T1000 (cell line): ENCODE measurements at places on chromosomes 11 and 22.

GRCh38 chr11:131561501-131561900 lies 191.1 kb downstream of the NTM start:
- DNase-seq = no peak

DNA sequence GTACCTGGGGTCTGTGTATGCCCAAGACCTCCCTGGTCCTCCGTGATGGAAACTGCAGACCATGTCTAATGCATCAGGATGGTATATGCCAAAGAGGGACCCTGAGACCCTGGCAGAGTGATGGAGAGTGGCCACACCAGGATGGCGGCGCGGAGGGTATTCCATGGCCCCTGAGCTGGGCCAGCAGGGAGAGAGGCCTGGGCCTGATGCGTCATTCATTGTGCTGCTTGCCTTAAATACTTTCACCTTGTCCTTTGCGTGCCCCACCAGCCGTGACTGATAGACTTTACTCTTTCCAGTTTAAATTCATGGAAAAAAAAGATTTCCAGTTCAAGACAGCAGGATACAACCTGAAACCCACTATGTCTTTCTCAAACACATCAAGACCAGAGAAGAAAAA lies 5.6 kb upstream of the NDUFV1 start:
- DNase-seq = no peak

DNA sequence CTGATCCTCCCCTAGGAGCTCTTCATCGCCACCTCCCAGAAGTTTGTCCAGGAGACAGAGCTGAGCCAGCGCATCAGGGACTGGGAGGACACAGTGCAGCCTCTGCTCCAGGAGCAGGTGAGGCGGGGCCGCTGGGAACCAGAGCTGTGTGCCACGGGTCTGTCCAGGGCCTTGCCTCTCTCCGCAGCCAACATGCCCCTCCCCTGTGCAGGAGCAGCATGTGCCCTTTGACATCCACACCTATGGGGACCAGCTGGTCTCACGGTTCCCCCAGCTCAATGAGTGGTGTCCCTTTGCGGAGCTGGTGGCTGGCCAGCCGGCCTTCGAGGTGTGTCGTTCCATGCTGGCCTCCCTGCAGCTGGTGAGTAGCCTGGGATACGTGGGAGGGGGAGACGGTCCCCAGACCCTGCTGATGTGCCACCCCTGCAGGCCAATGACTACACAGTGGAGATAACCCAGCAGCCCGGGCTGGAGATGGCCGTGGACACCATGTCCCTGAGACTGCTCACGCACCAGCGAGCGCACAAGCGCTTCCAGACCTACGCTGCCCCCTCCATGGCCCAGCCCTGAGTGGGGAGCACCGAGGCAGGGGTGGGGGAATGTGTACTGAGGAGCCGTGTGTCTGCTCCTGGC lies 2.5 kb downstream of the SCO2 start:
- DNase-seq = no peak

DNA sequence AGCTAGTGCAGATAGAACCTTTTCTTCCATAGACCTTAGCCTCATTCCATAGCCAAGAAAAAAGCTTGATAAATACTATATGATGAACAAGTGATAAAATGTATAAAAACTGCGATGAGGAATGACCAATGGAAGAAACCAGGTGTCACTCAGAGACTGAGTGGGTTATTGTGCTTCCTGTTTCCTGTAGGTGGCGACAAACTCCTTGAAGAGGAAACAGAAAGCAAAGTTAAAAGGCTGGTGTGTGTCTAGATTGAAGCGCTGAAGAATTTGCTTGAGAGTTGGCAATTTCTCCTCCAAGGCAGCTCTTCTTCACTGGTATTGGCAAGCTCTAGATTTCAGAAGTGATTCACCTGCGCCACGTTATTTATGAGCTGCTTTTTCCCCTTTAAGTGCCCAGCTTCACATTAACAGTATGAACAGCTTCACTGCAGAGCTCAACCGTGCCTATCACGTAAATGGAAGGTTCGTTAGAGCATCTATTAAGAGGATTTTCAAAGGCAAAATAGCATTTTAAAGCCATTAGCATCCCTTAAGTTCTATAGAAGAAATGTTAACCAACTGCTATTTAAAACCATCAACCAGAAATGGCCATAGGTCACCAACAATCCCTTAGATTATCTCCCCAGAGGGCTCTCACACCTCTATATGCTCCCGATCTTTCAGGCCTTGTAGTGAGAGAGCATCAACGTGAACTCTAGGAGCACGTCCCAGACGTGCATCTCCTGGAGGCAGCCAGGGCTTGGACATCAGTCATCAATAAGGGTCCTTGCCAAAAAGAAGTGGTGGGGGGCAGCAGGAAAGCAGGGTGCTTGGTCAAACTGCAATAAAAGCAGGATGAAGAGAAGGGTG lies 179.4 kb downstream of the CADM1 start:
- no peak for DNase-seq

- no peak for DNase-seq
These were observed 1.3 kb upstream of the UCP2 start for GRCh38 chr11:73983741-73984538.

- DNase-seq = no peak
These were observed 3.1 kb downstream of the RPS19BP1 start for GRCh38 chr22:39529487-39529851.

DNA sequence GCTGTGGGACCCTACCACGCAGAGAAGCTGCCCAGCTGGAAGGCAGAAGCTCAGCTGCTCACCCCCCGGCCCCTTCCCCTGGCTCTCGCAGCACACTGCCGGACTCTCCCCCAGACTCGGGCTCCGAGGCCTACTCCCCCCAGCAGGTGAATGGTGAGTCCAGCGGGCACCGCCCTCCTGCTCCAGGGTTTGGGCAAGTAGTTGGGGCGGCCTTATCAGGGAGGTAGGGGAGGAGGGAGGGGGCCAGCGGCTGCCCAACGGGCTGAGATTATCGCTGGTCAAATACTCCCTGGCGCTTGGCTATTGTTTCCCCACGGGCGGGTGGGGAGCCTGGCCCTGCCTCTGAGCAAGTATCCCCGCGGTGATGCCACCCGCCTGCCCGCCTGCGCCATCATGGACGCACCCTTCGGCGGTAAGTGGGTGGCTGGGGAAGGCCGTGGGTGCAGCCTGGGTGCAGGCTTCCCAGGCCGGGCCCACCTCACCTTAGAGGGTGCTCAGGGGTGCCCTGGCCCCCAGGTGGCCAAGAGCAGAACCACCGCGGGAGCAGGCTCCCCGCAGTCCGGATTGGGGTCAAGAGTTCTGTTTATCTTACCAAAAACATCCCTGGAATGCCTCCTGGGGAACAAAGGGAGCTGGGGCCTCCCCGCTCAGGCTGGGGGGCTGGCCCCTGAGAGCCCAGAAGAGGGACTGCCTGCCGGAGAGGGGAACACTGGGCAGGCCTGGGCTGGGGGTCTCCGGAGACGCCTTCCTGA lies 16.9 kb downstream of the MYRF start:
- DNase-seq = no peak

DNA sequence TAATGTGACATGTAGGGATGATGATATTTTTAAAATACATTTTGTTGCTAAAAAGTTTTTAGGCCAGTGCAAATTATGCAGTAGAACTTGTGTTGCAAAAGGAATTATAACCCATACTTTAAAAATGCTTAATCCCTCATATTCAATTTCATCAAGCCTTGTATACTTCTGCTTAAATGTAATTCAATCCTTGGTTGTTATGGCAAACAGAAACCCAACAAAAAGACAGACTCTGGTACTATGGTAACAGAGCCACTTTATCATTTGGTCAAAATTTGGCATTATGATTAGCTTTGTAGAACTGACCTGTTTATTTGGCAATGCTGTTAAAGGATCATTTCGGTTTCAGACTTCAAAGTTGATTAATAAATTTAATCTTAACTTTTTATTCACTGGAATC lies 284.8 kb downstream of the TMEM135 start:
- no peak for DNase-seq

- DNase-seq = no peak
These were observed 76.3 kb upstream of the IGLL5 start for GRCh38 chr22:22811016-22812009.
